ENCODE measurements at places on chromosomes 16 and 17. TPM values are rescaled to one million over a fixed set of nuclear protein-coding genes. Genes with fewer than 3 reads are reported as not detected.
A peak's percentile ranks its signal among the peaks of the same experiment; 100 is the strongest.

DNA sequence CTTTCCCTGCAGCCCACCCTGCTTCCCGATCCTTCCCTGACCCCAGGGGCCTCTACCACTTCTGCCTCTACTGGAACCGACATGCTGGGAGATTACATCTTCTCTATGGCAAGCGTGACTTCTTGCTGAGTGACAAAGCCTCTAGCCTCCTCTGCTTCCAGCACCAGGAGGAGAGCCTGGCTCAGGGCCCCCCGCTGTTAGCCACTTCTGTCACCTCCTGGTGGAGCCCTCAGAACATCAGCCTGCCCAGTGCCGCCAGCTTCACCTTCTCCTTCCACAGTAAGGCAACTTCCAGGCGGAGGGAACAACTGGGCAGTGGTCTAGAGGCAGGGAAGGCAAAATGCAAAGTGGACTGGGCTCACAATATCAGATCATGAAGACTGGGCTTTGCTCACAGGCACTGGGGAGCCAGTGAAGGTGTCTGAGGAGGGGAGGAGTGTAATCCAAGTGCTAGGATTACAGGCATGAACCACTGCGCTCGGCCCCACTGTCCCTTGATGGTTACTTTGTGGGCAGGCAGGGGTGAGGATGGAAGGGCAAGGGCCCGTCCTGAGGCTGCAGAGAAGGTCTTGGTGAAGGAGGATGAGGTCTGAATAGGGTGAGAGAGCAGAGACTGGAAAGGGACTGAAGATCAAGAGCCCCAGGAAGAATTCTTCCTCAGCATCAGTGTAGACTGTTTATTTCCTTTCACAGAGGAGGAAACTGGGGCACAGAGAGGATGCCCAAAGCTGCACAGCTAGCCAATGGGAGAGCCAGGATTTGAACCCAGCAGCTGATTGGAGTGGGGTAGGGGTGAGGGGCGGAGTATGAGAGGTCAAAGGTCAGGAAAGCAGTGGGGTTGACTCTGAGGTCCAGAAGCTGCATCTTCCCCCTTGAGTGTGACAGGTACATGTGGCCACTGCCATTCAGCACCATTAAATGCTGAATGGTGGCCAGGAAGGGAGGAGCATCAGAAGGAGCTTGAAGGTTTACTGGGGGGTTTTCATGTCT lies 16.5 kb upstream of the ADGRG3 start:
- H3K4me3 ChIP-seq: no peak overlapping the region
- H3K4me1 ChIP-seq: peaks cover 26% of the 10 kb centered on the region
- peaks cover 3% of the 10 kb centered on the region for H3K27me3 ChIP-seq
- no peaks in the 10 kb centered on the region for H3K36me3 ChIP-seq
- DNase-seq: no peak

DNA sequence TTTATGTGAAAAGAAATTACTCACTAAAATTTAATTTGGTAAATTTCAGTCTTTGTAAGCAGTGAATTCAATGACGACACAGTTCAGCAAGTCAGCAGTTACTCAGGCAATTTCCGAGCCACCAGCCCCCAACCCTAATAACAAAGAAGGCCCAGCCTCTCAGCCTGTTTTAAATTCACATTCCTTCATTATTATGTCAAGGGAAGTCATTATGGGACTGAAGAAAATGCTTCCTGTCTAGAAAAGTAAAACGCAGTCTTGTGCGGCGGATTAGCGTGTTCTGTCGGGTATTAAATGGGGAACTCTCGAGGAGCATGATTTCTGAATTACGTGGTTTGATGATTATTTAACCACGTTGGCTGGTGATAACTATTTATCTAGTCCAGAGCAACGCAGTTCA lies 177.6 kb downstream of the AIPL1 start:
- H3K4me1 ChIP-seq: peaks cover 3% of the 10 kb centered on the region
- no peak overlapping the region for H3K4me3 ChIP-seq
- peak; percentile 24 for DNase-seq
- H3K27ac ChIP-seq: peak overlapping the region; percentile 82

- H3K27ac ChIP-seq: no peak overlapping the region
- H3K36me3 ChIP-seq: no peaks in the 10 kb centered on the region
- no peak overlapping the region for H3K4me3 ChIP-seq
- H3K27me3 ChIP-seq: peaks cover 2% of the 10 kb centered on the region
- DNase-seq: peak; percentile 54
Observed at GRCh38 chr17:58539698-58540097, 25.3 kb upstream of the MTMR4 start.

DNA sequence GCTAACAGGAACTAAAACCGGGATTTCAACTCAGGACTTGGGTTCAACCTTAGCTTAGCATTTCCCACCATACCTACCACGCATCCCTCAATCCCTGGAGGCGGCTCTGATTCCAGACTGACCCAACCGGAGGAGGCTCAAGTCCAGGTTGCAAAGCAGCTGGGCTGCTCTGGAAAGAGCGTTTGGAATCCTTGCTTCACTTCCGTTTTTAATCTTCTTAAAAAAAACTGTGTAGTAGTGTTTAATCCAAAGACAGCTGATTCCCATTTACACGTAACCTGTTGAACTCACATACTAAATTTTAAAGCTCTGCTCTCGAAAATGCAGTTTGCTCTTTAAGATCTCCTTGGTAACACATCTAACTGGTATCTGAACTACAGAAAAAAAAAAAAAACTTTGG lies 50.0 kb downstream of the NXN start:
- H3K27me3 ChIP-seq: no peaks in the 10 kb centered on the region
- peaks cover 59% of the 10 kb centered on the region for H3K4me1 ChIP-seq
- H3K4me3 ChIP-seq: no peak overlapping the region
- peak; percentile 92 for DNase-seq
- H3K36me3 ChIP-seq: peaks cover 5% of the 10 kb centered on the region

DNA sequence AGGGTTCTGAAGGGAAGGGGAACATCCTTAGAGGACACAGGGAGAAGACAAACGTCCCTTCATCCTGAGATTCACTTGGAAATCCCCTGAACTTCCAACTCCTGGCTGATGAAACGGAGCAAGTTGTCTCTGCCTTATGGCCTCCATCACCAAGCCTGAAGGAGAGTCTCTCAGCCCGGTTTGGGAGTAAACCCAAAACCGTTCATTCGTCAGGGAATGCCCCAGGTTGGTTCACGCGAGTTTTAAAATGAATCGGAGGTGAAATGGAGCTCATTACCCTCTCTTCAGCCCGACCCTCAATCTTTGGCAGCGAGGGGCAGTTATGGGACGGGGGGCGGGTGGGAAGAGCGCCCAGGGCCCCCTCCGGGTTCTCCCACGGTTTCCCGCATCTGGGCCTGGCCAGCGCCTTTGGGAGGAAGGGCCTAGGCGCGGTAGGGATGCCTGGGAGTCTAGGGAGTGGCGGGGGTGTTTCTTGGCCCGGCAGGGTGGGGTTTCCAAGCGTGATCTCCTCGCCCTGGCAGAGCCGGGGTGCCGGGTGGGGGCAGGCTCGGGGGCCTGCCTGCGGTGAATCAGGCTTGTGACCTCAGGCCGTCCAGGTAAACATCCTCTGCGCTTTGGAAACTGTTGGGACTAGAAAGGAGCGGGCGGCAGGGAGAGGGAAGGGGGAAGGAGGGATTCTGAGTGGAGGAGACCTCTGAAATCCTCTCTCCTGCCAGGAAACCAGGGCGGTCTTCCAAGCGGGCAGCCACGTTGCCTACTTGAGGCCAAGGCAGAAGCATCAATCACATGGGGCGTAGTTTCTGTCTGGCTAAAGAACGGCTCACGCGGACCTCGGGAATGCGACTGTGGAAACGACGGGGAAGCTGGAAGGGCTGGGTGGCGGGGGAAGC lies 24.1 kb upstream of the HOXB13 start:
- no peak for DNase-seq
- no peak overlapping the region for H3K27ac ChIP-seq
- H3K36me3 ChIP-seq: no peaks in the 10 kb centered on the region
- peaks cover 22% of the 10 kb centered on the region for H3K4me1 ChIP-seq

GRCh38 chr16:75965504-75966374 lies 239.4 kb upstream of the CPHXL start:
- H3K36me3 ChIP-seq: no peaks in the 10 kb centered on the region
- H3K4me3 ChIP-seq: no peak overlapping the region
- DNase-seq: no peak

DNA sequence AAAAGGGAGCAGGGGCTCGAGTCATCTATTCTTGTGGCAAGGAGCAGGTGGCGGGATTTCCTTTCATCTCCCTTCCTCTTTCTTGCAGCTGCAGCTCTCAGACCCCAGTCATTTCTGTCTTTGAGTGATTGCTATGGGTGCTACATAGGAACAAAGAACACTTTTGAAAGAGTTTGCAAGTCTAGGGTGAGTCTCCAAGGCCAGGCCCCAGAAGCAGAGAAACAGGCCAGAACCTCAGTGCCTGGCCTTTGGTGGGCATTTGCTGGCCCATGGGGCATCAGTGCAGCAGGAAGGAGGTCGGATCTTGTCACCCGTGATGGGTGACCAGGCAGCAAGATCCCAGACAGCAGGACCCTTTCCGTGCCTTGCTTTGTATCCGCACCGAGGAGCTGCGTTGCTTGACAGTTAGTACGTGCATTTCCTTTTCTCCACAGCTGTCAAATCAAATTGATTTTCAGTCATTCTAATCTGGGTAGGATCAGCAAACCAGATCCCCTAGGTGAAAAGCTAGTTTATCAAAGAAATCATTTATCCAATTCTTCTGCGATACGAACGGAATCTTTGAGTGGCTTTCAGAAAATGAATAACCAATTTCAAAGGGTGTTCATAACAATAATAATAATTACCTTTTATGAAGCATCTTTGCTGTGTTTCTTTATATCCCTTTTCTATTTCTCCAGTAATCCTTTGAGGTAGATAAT lies 244.6 kb upstream of the MAF start:
- no peak for DNase-seq
- no peaks in the 10 kb centered on the region for H3K36me3 ChIP-seq
- H3K4me3 ChIP-seq: no peak overlapping the region

DNA sequence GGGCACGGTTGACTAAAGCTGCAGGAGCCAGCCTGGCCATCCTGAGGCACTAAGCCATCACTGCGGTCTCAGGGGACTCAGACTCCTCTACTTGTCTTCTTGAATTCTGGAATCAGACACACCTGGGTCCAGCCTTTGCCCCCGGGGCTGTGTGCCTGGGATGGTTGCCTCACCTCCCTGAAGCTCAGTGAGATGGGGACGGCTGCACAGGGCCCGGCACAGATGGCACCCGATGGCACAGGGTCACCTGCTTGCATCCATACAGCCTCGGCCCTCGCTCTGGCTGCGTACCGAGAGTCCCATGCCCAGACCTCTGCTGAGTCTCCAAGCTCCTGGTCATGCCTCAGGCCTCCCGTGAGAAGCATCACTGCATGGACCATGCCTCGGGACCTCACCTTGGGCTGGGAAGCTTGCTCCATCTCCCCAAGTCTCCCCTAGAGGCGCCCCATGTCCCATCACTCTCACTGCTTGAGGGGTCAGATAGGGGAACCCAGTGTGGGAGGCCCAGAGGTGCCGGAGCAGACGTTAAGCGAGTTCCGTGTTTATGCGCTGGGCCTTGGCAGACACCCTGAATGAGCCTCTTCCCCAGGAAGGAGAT lies 316.3 kb downstream of the SEC14L1 start:
- no peaks in the 10 kb centered on the region for H3K27me3 ChIP-seq
- H3K27ac ChIP-seq: no peak overlapping the region
- H3K4me1 ChIP-seq: peaks cover 89% of the 10 kb centered on the region

DNA sequence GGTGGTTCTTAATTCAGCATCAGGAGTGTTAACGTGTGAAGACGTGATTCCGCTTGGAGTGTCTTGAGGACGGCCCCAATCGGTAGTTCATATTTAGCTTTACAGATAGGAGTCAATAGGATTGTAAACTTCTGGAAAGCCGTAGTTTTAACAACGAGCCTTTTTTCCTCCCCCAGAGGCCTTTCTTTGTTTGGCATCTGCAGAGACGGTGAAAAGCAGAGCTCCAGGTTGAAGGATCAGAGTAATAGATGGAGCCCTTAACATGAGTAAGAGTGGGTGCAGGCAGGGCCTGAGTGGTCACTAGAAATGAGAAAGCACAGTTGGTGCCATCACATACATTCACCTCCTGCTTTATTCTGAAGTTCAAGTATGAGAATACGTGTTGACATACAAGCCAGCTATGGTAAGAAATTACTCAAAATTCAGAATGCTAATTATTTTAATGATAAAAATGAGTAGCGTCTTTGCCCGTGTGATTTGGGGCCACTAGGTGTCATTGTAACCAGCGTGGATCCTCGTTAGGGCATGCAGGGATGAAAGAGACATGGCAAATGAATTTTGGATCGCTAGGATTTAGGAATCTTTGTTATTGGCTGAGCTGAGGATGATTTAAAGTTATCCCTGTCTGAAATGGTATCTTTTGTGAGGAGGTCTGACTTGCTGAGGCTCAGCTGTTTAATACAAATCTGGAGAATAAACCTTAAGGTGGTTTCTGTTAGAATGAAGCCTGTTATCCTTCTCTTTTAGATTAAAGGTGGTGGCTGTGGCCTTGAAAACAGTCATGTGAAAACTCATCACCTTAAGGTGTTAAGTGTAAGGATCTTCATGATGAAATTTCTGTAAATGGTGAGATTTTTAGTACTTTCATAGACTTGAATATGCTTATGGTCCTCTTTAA lies 18.6 kb downstream of the PRCD start:
- H3K4me1 ChIP-seq: peaks cover 33% of the 10 kb centered on the region
- peak overlapping the region; percentile 62 for H3K4me3 ChIP-seq
- DNase-seq: no peak
- no peaks in the 10 kb centered on the region for H3K27me3 ChIP-seq

DNA sequence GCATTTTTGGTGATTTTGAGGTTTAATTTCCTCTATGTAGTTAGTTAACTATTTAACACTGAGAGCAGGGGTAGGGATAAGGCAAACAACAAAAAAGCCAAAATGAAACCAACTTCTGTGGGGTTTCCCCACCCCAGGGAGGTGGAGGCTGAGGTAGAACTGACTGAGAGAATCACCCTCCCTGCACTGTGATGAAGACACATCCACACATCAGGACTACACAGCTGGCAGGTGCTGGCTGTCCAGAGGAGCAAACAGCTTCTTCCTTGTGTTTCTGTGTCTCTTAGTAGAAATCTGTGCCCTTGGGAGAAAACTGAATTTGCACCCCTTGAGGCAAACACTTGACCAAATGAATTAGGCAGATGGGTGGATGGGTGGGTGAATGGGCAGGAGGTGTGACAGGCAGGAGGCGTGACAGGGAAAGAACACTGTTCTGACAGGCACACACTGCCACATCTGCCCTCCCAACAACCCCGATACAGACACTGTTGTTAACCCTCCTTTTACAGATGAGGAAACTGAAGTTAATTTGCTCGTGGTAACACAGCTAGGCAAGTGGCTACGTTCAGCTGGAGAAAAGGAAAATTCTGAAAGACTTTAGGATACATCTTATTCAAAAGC lies 62.9 kb upstream of the AMZ2 start:
- DNase-seq: no peak
- H3K36me3 ChIP-seq: no peaks in the 10 kb centered on the region
- no peak overlapping the region for H3K27ac ChIP-seq
- H3K4me1 ChIP-seq: peaks cover 12% of the 10 kb centered on the region
- no peak overlapping the region for H3K4me3 ChIP-seq
- peaks cover 2% of the 10 kb centered on the region for H3K27me3 ChIP-seq

GRCh38 chr17:53543472-53543871 lies 279.3 kb upstream of the KIF2B start:
- H3K4me3 ChIP-seq: no peak overlapping the region
- no peak overlapping the region for H3K27ac ChIP-seq
- no peaks in the 10 kb centered on the region for H3K36me3 ChIP-seq
- DNase-seq: peak; percentile 32
- H3K27me3 ChIP-seq: no peaks in the 10 kb centered on the region

GRCh38 chr17:43931062-43931571 lies 11.2 kb downstream of the PPY start:
- no peak overlapping the region for H3K4me3 ChIP-seq
- H3K36me3 ChIP-seq: no peaks in the 10 kb centered on the region
- peaks cover 29% of the 10 kb centered on the region for H3K27me3 ChIP-seq
- H3K27ac ChIP-seq: no peak overlapping the region
- DNase-seq: no peak
- H3K4me1 ChIP-seq: peaks cover 18% of the 10 kb centered on the region

The CACNA1G gene
- 5.9 TPM for total RNA-seq

The IL34 gene
- total RNA-seq: 10.2 TPM

The SLC25A39 gene
- total RNA-seq: 35.9 TPM

The NAGS gene
- 0.58 TPM for total RNA-seq

The HCRT gene
- 0.13 TPM for total RNA-seq

The HOXB13 gene
- under 0.01 TPM for total RNA-seq

All from muscle of leg (tissue), 16 donors.